ENCODE measurements at places on chromosomes 12 and 14.
A peak's percentile ranks its signal among the peaks of the same experiment; 100 is the strongest.

- peaks cover 47% of the 10 kb centered on the region for H3K4me1 ChIP-seq
- DNase-seq: no peak
- H3K4me3 ChIP-seq: no peak overlapping the region
- peaks cover 30% of the 10 kb centered on the region for H3K36me3 ChIP-seq
- no peaks in the 10 kb centered on the region for H3K27me3 ChIP-seq
Measured at GRCh38 chr14:91501951-91502930, 7.9 kb downstream of the PPP4R3A start.

DNA sequence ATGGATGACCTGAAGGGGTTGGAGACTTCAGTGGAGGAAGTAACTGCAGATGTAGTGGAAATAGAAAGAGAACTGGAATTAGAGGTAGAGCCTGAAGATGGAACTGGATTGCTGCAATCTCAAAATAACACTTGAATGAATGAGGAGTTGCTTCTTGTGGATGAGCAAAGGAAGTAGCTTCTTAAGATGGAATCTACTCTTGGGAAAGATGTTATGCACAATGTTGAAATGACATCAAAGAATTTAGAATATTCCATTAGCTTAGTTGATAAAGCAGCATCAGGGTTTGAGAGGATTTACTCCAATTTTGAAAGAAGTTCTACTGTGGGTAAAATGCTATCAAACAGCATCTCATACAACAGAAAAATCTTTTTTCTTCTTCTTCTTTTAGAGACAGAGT, 186.4 kb upstream of the PRKD1 start:
- DNase-seq: no peak
- no peaks in the 10 kb centered on the region for H3K36me3 ChIP-seq
- H3K4me3 ChIP-seq: no peak overlapping the region

GRCh38 chr12:55974308-55974730, 441 bp downstream of the RAB5B start:
- peak overlapping the region; percentile 99 for H3K27ac ChIP-seq
- peak overlapping the region; percentile 98 for H3K4me3 ChIP-seq
- DNase-seq: no peak
- H3K4me1 ChIP-seq: peaks cover 29% of the 10 kb centered on the region
- peaks cover 11% of the 10 kb centered on the region for H3K36me3 ChIP-seq
- no peaks in the 10 kb centered on the region for H3K27me3 ChIP-seq

DNA sequence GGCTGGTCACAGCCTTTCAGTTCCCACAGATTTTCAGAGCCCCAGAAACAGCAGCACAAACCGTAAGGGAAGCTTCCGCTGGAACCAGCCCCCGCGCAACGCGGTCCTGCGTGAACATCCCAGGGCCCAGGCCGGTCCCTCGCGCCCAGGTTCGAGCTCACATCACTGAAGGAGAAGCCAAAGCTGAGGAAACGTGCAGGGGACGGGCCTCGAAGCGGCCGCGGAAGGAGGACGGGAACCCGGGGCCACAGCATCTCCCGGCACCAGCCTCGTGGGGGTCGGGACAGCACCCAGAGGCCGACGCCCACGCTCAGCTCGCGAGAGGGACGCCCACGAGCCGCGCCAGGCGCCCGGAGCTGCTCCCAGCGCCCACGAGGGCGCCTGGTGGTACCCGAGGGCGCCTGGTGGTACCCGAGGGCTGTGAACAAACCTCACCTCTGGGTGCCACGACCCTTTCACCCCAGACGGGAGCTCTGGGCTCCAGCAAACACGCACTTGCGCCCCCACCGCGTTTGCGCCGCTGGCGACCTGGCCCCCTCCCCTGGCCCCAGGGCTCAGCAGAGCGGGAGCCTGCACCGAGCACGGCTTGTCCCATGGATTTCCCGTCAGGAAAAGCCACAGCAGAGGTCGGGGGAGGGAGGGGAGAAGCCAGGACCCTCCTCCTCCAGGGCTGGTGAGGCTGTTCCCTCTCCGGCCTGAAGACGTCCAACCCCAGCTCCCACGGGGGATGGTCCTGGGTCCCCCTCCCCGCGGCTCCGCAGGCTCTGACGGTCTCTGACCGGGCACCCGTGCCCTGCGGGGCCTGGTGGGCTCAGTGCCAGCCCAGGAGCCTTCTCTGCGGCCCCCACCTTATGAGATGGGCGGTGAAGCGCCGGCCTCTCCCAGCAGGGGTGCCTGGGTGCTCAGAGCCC, 6.9 kb downstream of the LRCOL1 start:
- no peaks in the 10 kb centered on the region for H3K36me3 ChIP-seq
- H3K4me3 ChIP-seq: peak overlapping the region; percentile 56
- peaks cover 79% of the 10 kb centered on the region for H3K27me3 ChIP-seq
- DNase-seq: no peak
- H3K27ac ChIP-seq: peak overlapping the region; percentile 60
- no peaks in the 10 kb centered on the region for H3K4me1 ChIP-seq

Data from psoas muscle (tissue), 8 donors.